Stimulated activated CD4-positive, alpha-beta T cell treated with anti-CD3 and anti-CD28 coated beads, TNF-alpha, amount 100 ng/mL, for 48 hours (primary cell): ENCODE measurements at places on chromosomes 13 and 19.
A peak's percentile ranks its signal among the peaks of the same experiment; 100 is the strongest.

- DNase-seq, result no peak
These were observed 329.1 kb downstream of the SLITRK5 start for GRCh38 chr13:88000239-88000638.

DNA sequence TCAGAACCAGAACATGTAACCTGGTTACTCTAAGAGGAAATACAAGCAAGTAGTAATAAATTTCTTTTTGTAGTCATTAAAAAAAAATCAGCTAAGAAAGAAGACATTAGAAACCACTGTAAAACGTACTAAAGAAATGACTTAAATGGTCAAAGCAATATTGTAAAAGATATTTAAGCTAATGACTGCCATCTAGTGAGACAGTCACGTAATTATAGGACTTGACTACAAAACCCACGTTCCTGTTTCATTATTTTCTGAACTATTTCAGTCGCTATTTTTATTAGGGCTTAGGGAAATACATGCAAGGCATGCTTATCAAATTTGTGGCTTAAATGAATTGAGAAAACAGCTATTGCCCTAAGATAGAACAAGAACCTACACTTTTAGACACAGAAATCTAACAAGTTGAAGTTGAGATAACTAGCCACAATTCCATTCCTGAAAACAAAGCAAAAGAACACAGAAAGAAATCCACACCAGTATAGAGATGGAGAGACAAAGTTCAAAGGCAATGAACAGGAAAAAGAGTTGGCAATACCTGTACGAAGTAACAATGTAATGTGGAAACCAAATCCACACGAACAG lies 17.9 kb downstream of the ALG5 start:
- no peak for DNase-seq

DNA sequence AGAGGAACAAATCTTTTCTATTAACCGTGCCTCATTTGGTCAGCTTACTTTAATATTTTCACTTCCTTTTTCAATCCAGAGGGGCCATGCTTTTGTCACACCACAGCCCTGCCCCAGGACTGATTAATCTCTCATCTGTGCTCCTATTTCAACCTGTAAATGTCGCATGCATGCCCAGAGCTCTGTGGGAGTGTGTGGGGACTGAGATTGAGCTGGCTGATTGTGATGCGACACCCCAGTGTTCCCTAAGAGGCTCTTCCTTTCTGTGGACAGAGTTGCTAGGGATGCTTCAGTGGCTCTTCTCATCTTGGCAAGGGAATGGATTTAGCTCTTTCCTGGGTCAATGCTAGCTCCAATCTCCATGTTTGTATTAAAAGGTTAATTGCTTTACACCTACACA lies 249.6 kb downstream of the TDRD3 start:
- no peak for DNase-seq

GRCh38 chr13:104181526-104182231 lies 1115.5 kb upstream of the SLC10A2 start:
- no peak for DNase-seq

- DNase-seq, result no peak
These were observed 5.1 kb upstream of the GTF3A start for GRCh38 chr13:27419328-27419727.

- DNase-seq, result no peak
These were observed 14.3 kb downstream of the IER2 start for GRCh38 chr19:13164343-13165161.

DNA sequence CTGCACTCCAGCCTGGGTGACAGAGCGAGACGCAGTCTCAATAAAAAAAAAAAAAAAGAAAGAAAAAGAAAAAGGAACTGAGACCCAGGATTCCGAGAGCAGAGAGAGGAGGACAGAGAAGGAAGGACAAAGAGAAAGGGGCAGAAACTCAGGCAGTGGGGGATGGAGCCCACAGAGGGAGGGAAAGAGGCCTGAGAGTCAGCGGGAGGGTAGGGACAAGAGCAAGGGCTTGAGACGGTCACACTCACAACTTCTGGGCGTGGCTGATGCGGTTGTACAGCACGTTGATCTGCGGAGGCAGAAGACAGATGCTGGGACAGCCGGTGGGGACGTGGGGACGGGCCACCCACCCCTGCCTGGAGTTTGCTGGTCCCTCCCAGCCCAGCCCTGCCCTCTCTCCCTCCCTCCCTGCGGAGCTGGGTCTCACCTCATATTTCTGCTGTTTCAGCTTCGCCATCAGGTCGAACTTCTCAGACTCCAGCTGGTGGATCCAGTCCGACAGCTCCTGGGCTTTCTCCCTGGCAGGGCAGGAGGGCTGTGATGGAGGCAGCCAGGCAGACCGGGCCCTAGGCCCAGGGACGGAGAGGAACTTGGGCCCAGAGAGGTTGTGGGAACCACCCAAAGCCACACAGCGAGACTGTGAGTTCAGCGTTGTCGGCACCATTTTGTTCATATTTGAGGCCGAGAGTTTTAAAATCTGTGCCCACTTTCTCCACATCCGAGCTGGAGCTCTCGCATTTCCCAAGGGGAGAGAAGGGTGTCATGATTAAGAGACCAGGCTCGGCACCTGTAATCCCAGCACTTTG lies 15.2 kb downstream of the TNNT1 start:
- DNase-seq, result no peak

DNA sequence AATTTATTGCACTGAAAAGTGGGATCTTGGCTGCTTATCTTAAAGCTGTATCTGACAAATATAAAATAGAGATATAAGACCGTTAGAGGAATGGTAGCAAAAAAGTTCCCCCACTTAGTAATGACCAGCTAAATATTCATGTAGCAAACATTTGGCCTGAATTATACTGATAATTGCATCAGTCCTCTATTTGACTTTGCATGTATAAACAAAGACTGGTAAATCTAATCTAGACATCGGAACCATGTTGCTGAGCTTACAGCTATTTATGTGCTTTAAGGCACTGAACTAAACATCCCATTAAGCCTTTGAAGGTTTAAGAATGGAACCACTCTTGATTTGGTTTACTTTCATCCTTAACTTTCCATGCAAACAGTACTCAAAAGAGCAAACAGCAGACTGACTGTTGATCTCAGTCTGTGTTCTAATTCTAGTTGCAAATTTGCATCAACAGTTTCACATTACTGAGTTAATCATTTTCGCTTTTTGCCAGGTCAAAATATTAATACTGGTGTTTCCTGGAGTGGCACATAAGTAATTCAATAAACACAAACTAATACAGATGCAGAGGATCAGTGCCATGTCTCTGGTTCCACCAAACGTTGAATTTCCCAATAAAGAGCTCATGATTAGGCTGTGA lies 203.5 kb upstream of the HTR2A start:
- no peak for DNase-seq

DNA sequence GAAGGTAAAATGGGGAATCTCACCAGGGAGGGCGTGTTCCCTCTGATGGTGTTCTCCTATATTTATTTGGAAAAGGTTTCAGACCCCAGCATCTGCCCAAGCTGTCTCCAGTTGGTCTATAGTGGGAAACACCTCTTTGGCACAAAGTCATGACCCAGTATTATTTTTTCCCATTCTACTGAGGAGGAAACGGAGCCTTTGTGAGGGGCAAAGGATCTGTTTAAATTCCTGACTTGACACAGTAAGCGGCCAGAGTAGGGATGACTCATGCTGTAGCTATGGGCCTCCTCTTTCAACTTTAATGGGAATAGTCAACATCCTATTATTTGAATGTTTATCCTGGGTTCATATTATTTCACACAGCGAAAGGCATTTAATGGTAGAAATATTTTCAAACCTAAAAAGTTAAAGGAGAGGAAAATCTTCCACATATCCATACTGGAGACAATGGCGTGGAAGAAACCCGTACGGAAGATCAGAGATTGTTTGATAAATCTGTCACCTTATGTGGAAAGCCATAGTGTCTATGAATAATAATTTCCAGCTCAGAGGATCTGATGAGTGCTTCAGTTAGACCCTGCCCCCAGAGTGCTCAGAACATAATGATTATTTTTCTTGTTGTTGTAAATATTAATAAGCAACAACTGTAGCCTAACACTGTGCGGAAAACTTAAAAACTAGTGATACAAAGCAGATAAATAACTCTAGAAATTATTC lies 126.0 kb downstream of the FOXO1 start:
- DNase-seq, result no peak

DNA sequence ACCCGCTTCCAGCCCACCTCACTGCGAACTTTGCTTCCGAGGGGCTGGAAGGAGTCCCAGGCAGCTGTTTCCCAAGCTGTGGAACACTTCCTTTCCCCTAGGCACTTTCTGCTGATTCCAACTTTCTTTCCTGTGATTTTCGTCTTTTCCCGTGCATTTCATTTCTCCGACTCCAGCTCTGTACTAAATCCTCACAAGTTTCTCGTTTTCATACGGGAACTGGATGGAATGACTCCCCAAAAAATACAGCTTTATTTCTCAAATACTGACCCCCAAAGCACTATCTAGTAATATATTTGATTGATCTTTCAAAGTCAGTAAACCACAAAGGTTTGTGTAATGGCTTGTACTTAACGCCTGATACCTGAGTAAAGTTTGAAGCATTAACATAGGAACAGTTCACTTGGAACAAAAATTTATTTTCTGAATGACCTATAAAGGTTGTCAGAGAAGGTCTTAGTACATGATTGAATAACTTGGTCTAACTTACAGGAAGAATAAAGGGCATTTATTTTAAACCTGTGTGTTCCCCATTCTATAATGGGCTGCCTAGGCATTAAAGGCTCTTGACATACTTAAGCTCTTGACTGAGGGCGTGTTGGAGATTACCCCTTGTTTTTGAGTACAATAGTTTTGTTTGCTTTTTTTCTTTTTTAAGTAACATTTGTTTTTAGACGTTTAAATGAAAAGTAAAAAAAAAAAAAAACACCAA lies 1.3 kb upstream of the PCDH9 start:
- DNase-seq, result no peak

DNA sequence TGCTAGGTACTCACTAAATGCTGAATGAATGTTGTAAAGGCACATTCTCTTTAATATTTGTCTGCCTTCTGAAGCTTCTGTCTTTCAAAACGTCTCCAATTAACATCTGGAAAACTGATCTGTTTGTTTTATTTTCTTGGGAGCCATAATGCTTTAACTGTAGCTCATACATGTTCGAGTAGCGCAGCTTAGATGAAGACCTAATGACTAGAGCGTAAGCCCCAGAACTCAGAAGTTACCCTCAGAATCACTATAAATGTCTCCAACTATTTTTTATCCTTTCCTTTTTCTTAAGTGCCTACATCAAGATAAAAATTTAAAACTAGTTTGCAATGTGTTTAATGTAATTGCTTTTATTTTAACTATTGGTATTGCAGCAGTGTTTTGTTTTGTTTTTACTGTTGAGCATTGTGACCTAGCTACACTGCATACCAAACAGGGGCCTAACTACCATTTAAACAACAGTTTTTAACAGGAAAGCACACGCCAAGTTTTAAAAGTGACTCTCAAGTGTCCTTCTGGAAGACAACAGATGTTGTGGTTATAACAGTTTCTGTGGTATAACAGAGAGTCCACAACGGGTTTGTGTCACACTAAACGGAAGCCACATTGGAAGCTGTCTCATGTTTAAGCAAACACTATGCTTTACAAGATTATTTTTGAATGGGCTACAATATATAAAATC lies 42.0 kb downstream of the MRPL57 start:
- DNase-seq, result no peak

DNA sequence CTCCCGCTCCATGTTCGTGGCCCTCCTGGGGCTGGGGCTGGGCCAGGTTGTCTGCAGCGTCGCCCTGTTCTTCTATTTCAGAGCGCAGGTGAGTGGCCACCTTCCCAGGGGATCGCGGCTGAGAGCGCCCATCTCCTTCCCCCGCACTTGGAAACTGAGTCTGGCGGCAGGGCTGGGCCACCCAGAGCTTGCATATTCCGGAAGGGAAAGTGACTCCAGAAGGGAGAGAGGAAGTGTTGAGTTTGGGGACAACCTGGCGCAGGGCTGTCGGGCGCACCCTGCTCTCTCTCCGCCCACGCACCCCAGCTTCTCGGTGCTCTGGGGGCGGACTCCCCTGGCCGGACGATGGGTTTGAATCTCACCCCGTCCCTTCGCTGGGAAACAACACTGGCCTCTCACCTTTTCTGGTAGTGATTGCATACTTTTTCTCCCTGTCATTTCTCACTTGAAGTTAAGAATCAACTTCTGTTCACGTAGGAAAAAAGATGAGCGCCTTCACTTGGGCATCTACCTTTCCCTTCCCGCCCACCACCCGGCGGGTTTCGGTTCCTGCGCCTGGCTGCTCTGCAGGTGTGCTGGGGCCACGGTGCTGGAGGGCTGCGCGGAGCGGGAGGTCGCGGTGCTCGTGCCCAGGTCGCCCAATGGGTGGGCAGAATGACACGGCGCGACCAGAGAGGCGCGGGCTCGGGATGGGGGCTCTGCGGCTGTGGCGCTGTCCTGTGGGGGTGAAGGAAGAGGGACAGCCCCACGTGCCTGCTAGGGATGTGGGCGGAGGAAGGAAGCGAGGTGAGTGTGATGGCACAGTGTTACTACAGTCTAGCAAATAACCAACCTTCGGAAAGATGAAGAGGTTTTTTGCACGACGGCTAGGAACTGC lies 721 bp downstream of the TNFSF11 start:
- peak; percentile 26 for DNase-seq

DNA sequence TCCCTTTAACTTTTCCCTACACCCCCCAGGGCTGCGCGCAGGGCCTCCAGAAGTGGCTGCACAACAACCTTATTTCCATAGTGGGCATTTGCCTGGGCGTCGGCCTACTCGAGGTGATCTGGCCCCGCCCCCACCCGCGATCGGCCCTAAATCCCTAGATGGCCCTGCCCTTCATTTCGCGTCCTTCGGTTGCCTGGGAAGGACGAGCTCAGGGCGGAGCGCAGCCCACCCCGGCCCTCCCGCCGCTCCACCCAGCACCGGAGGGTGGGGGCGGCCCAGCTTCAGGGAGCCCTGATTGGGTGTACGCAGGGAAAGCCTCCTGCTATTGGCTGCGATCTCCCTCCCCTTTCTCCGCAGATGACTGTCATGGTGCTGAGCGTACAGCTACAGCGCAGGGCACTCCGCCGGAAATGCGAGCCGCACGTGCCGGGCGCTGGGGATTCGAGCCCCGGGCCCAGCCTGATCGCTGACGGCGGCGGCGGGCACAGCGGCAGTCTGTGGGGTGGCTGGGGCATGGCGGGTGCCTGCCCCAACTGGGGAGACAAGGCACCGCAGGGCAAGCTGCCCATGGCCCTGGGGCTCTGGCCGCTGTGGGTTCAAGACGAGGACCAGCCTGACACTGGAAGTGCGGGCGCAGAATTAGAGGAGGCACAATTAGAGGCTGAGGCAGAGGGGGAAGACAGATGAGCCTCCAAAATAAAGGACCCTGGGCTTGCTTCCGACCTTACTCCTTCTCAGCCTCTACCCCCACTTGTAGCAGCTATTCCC lies 4.3 kb downstream of the CD37 start:
- no peak for DNase-seq

DNA sequence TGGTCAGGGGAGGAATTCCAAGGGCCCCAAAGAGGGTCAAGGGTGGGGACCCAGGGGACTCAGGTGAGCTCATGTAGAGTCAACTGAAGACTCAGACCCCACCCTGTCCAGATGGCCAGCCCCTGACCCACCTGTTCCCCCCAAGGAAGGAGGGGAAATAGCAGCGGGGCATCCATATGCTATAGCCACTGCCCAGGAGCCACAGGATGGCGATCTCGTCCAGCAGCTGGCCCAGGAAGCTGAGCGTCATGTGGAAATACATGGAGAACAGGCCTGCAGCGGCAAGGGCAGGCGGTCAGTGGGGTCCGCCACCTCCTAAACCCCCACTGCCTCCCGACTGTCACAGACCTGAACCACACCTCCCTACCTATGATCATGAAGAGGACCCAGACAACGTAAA lies 21.4 kb downstream of the ACER1 start:
- DNase-seq, result no peak
